ENCODE measurements at places on chromosomes 16 and 17. TPM values are rescaled to one million over a fixed set of nuclear protein-coding genes. Genes with fewer than 3 reads are reported as not detected.

The PRAC1 gene
- not detected for total RNA-seq

The CD300E gene
- total RNA-seq, result not detected

The IL17C gene
- total RNA-seq, result not detected

The ENPP7 gene
- not detected for total RNA-seq

The CACNG3 gene
- not detected for total RNA-seq

The ADAM11 gene
- total RNA-seq, result 0.19 TPM

The CACNG4 gene
- not detected for total RNA-seq

The CUEDC1 gene
- total RNA-seq, result 7.1 TPM

The EVI2A gene
- total RNA-seq, result 0.94 TPM

The TBC1D3E gene
- total RNA-seq, result not detected

The RNF222 gene
- not detected for total RNA-seq

The LCMT1 gene
- 27.4 TPM for total RNA-seq
